Hepatocyte (in vitro differentiated cells): ENCODE measurements at places on chromosomes 1 and 21.

- DNase-seq: no peak
- H3K27ac ChIP-seq: no peak overlapping the region
- H3K4me3 ChIP-seq: no peak overlapping the region
- no peaks in the 10 kb centered on the region for H3K36me3 ChIP-seq
- H3K27me3 ChIP-seq: no peaks in the 10 kb centered on the region
Observed at GRCh38 chr1:150311762-150312161, 9.6 kb upstream of the PRPF3 start.

- no peaks in the 10 kb centered on the region for H3K27me3 ChIP-seq
- H3K4me1 ChIP-seq: no peaks in the 10 kb centered on the region
- no peak overlapping the region for H3K4me3 ChIP-seq
- DNase-seq: no peak
Observed at GRCh38 chr1:83129107-83129506, 869.8 kb downstream of the TTLL7 start.

DNA sequence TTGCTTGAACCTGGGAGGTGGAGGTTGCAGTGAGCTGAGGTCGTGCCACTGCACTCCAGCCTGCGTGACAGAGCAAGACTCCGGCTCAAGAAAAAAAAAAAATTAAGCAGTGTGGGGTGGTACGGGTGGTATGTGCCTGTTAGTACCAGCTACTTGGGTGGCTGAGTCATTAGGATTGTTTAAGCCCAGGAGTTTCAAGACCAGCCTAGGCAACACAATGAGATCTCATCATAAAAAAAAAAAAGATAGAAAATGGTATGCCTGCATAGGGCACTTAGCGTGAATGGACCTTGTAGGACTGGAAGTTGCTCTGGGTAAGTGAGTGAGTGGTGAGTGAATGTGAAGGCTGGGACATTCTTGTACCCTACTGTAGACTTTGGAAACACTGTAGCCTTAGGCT lies 37.0 kb downstream of the TBCE start:
- H3K27me3 ChIP-seq: no peaks in the 10 kb centered on the region
- H3K36me3 ChIP-seq: no peaks in the 10 kb centered on the region
- no peak overlapping the region for H3K27ac ChIP-seq
- no peak overlapping the region for H3K4me3 ChIP-seq
- H3K4me1 ChIP-seq: peaks cover 6% of the 10 kb centered on the region

DNA sequence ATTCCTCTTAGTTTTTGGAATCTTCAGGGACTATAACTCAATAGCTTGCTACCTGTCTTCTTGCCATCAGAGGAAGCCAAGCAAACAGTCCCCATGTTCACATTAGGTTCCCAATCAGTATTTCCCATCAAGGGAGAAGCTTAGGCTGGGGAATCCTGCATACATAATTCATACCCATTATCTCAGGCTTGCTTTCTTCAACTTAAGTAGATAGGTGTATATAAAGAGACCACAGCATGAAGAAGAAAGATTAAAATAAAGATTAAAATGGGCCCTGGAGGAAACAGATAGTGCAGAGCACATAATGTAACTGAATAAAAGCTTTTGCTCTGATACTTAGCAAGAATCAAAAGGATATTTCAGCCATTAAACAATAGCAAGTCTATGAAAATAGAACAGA lies 29.0 kb upstream of the KCNK1 start:
- H3K4me1 ChIP-seq: no peaks in the 10 kb centered on the region
- H3K4me3 ChIP-seq: no peak overlapping the region
- H3K27me3 ChIP-seq: no peaks in the 10 kb centered on the region
- H3K36me3 ChIP-seq: no peaks in the 10 kb centered on the region

- H3K27me3 ChIP-seq: no peaks in the 10 kb centered on the region
- no peaks in the 10 kb centered on the region for H3K36me3 ChIP-seq
- no peak for DNase-seq
Observed at GRCh38 chr1:200496937-200497336, 87.1 kb upstream of the ZNF281 start.

DNA sequence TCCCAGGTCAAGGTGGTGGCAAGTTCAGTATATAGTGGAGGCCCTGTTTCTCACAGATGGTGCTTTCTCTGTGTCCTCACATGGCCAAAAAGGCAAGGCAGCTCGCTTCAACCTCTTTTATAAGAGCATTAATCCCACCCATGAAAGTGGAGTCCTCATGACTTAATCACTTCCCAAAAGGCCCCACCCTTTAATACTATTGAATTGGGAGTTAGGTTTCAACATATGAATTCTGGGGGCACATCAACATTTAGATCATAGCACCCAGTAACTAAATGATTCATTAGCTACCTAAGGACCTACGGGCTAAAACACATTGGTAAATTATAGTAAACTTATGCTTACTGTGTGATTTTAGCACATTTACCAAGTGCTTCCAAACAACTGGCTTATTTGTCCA lies 317.9 kb downstream of the LTN1 start:
- no peaks in the 10 kb centered on the region for H3K36me3 ChIP-seq
- H3K4me3 ChIP-seq: no peak overlapping the region
- no peak overlapping the region for H3K27ac ChIP-seq
- DNase-seq: no peak
- H3K4me1 ChIP-seq: no peaks in the 10 kb centered on the region

- no peak for DNase-seq
- H3K27ac ChIP-seq: no peak overlapping the region
- no peak overlapping the region for H3K4me3 ChIP-seq
- H3K36me3 ChIP-seq: no peaks in the 10 kb centered on the region
Observed at GRCh38 chr1:116586741-116587143, 15.9 kb upstream of the CD58 start.

DNA sequence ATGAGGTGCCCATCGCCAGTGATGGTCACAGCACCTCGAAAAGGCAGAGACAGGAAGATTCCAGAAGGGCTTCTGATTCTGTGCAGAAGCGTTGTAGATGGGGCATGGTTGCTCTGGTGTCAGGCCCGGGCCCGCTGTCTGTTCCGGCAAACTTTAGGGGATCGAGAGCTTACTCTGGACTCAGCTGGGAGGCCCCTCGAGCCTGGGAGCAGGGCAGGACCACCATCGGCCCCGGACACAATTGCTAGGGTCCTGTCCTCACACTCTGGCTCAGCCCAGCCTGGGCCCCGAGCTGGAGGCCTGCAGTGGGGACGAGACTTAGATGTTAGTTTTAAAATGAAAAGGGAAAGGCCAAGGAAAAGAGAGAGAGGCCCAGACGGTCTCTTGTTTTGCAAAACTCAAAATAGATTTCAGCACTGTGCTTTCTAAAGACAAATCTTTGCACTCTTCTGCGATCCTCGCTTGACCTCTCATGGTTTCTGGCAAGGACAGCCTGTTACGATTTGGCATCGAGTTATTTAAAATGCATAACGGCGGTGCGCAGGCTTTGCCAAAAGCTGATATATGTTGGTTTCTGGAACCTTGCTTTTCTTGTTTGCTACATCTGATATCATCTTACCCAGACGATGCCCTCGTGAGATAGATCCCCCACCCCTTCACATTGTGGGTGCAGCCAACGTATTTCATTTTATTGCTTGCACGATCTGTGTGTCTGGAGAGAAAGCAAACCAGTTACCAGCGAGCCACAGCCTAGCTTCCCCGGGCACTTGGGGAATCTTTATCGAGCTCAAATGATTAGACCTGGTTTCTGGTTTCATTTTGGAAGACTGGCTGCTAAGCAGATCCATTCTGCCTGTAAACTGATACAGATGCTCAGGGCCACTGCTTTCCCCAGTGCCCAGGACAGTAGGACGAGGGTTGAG lies 58.0 kb downstream of the PRDM16 start:
- no peak overlapping the region for H3K4me3 ChIP-seq
- peak overlapping the region; percentile 26 for H3K27ac ChIP-seq
- H3K36me3 ChIP-seq: no peaks in the 10 kb centered on the region

DNA sequence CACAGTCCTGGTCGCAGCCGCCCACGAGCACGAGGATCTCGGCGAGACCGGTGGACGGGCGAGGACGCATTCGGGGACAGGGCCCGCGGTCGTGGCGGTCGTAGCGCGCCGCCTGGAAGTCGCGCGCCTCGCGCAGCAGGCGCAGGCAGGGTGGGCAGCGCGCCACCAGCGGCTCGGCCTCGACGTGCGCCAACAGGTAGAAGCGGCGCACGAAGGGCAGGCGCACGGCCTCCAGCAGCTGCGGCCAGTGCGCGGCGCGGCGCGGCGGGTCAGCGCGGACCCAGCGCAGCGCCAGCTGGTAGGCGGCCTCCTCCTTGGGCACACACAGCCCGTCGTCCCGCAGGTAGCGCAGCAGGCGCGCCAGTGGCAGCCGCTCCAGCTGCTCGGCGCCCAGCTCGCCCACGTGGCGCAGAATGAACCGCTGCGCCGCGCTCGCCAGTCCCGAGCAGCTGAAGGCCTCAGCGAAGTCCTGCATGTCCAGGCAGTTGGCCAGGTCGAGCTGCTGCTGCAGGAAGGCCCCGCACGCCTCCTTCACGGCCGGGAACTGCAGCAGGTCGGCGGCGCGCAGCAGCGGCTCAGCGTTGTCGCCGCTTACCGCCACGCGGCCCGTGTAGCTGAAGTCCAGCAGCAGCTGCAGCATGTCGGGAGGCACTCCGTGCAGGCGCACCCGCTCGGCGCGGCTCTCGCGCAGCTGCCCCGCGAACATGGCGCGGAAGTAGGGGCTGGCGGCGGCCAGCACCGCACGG lies 573 bp downstream of the KLHL21 start:
- H3K4me1 ChIP-seq: peaks cover 33% of the 10 kb centered on the region
- H3K27me3 ChIP-seq: no peaks in the 10 kb centered on the region
- no peaks in the 10 kb centered on the region for H3K36me3 ChIP-seq
- DNase-seq: peak; percentile 71
- H3K4me3 ChIP-seq: peak overlapping the region; percentile 95

DNA sequence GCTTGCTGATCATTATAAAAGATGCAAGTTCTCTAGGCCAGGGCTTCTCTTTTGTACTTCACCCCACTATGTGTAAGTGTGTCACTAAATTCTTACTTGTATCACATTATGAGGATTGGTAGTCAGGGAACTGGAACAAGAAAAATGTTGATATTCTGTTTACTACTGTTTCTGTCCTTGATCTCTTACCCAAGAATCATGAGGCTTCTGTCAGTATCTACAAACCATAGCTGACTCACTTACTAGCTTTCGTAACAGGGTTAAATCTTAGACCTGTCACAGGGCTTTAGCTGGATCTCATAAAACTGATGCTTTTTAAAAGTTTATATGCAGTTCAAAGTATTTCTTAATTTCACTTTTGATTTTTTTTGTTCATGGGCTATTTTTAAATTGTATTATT lies 681.2 kb downstream of the PLPP3 start:
- H3K27ac ChIP-seq: peak overlapping the region; percentile 57
- no peak overlapping the region for H3K4me3 ChIP-seq
- no peaks in the 10 kb centered on the region for H3K4me1 ChIP-seq
- H3K27me3 ChIP-seq: no peaks in the 10 kb centered on the region

GRCh38 chr1:214568328-214568727 lies 16.9 kb upstream of the PTPN14 start:
- H3K36me3 ChIP-seq: no peaks in the 10 kb centered on the region
- no peaks in the 10 kb centered on the region for H3K27me3 ChIP-seq
- H3K4me3 ChIP-seq: no peak overlapping the region
- H3K27ac ChIP-seq: no peak overlapping the region

DNA sequence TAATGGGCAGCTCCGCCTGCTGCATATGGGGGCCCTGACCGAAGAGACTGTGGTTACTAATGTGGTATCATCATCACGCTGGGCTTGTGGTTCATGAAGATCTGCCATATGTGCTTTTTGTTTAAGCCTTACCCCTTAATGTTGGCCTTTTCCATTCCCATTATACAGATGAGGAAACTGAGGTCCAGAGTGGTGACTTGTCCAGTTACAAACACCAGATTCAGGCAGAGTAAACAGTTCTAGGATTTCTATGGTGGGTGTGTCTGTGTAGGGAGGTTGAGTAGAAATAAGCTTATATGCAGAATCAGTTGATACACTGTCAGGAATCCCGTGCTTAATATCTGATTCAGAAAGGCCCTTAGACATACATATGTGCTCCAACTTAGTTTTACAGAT lies 691 bp downstream of the UTP11 start:
- peak overlapping the region; percentile 34 for H3K4me3 ChIP-seq
- DNase-seq: no peak
- peaks cover 11% of the 10 kb centered on the region for H3K4me1 ChIP-seq
- no peaks in the 10 kb centered on the region for H3K27me3 ChIP-seq
- H3K36me3 ChIP-seq: no peaks in the 10 kb centered on the region

- H3K27me3 ChIP-seq: no peaks in the 10 kb centered on the region
- DNase-seq: no peak
- H3K36me3 ChIP-seq: no peaks in the 10 kb centered on the region
- peaks cover 10% of the 10 kb centered on the region for H3K4me1 ChIP-seq
- H3K27ac ChIP-seq: no peak overlapping the region
Observed at GRCh38 chr1:91701472-91701869, 184.5 kb downstream of the TGFBR3 start.

DNA sequence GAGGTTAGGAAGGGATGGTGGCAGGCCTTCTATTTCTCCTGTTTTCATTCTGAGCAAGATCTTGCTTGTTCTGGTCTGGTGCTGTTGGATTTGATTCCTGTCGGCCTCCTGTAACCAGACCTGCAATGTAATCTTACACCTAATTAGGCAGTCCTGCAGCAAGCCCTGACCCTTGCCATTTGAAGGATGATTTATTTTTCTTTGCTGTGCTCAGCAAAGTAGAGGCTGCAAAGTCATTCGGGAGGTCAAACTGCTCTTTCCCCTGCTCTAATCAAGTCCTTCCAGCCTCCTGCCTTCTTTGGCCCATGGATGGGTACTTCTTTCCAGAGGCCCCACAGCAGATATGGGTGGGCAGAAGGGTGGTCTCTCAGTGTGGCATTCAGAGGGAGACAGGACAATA lies 417.7 kb upstream of the USP24 start:
- H3K27me3 ChIP-seq: no peaks in the 10 kb centered on the region
- DNase-seq: no peak
- H3K4me3 ChIP-seq: no peak overlapping the region

GRCh38 chr1:36872858-36873257 lies 161.5 kb downstream of the GRIK3 start:
- no peak overlapping the region for H3K4me3 ChIP-seq
- DNase-seq: no peak
- no peaks in the 10 kb centered on the region for H3K4me1 ChIP-seq
- no peak overlapping the region for H3K27ac ChIP-seq
- no peaks in the 10 kb centered on the region for H3K36me3 ChIP-seq
- H3K27me3 ChIP-seq: no peaks in the 10 kb centered on the region

GRCh38 chr1:10651793-10652192 lies 144.7 kb downstream of the CASZ1 start:
- H3K27ac ChIP-seq: no peak overlapping the region
- no peak for DNase-seq
- no peaks in the 10 kb centered on the region for H3K36me3 ChIP-seq

- no peaks in the 10 kb centered on the region for H3K27me3 ChIP-seq
- H3K4me3 ChIP-seq: no peak overlapping the region
- H3K27ac ChIP-seq: peak overlapping the region; percentile 51
- peak; percentile 44 for DNase-seq
- peaks cover 61% of the 10 kb centered on the region for H3K4me1 ChIP-seq
Observed at GRCh38 chr21:15058854-15059263, 5.9 kb downstream of the NRIP1 start.

GRCh38 chr21:42684109-42684916 lies 30.9 kb downstream of the PDE9A start:
- H3K4me1 ChIP-seq: no peaks in the 10 kb centered on the region
- H3K27ac ChIP-seq: no peak overlapping the region
- H3K36me3 ChIP-seq: no peaks in the 10 kb centered on the region
- no peaks in the 10 kb centered on the region for H3K27me3 ChIP-seq
